Ascending aorta (tissue), 2 donors: ENCODE measurements at places on chromosomes 16 and 17.

GRCh38 chr17:7183433-7184090, 4.4 kb upstream of the ASGR1 start:
- DNase-seq, result no peak

GRCh38 chr17:50550661-50551432, 3.9 kb downstream of the SPATA20 start:
- peak; percentile 87 for DNase-seq

DNA sequence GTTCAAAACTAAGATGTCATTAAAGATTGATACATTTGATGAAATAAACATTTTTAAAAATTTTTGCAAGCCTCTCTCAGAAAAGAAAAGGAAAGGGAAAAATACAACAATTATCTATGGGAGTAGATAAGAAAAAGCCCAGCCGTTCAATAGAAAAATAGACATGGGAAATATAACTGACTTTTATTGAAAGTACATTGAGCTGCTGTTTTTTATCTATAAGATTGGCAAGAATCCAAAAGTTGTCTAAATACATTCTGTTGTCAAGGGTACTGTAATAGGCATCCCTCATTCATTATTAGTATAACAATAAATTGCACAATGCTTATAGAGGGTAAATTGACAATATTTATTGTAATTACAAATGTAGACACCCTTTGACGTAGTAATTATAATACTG, 38.4 kb upstream of the IRX6 start:
- no peak for DNase-seq

DNA sequence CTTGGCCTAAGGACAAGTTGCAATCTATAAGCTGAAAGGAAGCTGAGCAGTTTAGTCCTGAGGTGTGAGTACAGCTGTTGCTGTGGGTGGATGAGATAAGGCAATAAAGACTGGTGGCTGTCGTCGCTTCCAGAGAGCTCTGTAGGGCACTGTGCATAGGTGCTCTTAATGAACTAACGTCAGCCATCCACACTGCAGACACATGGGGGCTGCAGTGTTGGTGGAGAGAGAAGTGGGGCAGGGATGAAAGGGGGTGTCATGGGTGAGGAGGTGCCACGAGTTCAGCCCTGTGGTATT, 139.9 kb upstream of the IRX3 start:
- no peak for DNase-seq

DNA sequence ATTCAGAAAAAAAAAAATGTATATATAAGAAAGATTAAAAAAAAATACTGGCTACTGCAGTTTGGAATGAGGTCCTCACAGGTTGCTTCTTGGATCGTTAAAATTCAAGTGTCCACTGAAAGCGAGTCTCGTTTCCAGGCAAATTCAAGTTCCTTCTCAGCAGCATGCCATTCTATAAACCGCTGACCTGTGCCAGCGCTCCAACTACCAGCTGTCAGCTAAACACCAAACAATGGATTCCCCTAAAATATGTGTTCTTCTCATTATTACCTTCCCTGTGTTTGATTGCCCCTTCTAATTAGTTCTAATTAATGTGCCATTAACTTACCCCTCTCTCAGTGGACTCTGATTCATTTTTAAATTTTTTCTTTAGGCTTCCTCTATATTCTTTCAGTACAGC, 92.4 kb downstream of the DNAH9 start:
- DNase-seq, result no peak

DNA sequence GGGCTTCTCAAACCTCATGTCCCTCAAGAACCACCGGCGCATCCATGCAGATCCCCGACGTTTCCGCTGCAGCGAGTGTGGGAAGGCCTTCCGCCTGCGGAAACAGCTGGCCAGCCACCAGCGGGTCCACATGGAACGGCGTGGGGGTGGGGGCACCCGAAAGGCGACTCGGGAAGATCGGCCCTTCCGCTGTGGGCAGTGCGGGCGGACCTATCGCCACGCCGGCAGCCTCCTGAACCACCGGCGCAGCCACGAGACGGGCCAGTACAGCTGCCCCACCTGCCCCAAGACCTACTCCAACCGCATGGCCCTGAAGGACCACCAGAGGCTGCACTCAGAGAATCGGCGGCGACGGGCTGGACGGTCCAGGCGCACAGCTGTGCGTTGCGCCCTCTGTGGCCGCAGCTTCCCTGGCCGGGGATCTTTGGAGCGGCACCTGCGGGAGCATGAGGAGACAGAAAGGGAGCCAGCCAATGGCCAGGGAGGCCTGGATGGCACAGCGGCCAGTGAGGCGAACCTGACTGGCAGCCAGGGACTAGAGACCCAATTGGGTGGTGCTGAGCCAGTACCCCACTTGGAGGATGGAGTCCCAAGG, 5.9 kb downstream of the ZNF646 start:
- no peak for DNase-seq

- no peak for DNase-seq
These were observed 9.7 kb downstream of the ZNF19 start for GRCh38 chr16:71479420-71479819.

DNA sequence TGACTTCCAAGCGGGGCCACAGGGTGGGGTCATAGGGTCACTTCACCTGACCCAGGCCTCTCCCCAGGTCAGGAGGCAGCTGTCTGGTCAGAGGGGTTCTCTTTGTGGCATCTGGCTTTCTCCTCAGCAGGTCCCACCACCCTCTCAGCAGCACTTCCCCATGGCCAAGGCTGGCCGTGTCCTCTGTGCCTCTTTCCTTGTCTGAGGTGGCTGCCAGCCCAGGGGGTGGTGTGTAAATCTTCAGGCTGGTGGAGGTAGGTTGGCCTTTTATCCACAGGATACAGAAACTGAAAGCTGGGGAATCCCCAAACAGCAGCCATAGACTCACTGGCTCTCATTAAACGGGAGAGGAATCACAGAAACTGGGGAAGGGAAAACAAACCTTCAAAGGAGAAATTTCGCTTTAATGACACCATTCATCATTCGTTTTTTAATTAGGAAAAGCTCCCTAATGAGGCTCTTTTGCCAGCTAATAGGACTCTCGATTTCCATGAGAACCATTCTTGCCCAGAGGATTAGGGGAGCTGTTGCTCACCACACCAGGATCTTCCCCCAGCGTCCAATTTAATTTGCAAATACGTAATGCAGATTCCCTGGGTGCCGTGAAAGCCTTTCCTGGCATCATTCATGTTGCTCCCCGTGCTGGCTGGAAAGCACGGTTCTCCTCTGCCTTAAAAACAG, 18.0 kb downstream of the C17orf75 start:
- no peak for DNase-seq

DNA sequence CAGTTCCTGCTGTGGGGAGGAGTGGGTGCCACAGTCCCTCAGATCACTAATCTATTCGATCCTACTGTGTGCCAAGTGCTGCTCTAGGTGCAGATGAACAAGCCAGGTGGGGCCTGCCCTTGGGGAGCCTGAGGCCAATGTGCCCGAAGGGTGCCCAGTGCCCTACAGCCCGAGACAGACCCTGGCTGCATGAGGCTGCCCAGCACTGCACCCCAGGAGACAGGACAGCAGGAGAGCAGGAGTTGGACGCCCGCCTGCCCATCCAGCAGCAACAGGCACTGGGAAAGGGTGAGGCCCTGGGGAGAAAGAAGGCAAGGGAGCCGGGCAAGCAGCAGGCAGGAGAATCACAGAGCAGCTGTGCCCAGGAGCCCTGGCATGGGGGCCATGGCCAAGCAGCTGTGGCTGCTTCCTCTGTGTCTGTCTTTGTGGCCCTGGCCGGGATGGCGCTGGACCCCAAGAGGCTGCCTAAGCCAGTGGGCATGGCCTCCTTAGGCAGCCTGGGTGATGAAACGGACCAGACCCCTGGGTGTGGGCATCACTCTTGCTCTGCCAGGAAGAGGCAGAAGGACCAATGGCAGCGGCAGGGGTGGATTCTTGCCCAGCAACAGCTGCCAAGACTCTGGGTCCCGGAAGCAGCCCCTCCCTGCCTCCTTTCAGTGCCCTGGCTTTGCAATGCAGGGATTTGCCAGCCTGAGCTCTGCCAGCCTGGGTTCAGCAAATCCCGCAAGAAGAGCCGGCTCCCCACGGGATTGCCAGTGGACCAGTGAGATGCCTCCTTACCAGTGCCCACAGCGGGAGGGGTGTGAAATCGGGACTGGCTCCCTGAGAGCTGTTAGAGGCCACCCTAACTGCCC, 179.6 kb upstream of the TNRC6C start:
- DNase-seq, result peak; percentile 47

GRCh38 chr17:14756479-14756878, 455.6 kb downstream of the HS3ST3B1 start:
- DNase-seq, result no peak

GRCh38 chr17:19426631-19427030, 15.6 kb downstream of the RNF112 start:
- peak; percentile 22 for DNase-seq

- no peak for DNase-seq
These were observed 9.2 kb upstream of the SERPINF1 start for GRCh38 chr17:1752425-1753262.

DNA sequence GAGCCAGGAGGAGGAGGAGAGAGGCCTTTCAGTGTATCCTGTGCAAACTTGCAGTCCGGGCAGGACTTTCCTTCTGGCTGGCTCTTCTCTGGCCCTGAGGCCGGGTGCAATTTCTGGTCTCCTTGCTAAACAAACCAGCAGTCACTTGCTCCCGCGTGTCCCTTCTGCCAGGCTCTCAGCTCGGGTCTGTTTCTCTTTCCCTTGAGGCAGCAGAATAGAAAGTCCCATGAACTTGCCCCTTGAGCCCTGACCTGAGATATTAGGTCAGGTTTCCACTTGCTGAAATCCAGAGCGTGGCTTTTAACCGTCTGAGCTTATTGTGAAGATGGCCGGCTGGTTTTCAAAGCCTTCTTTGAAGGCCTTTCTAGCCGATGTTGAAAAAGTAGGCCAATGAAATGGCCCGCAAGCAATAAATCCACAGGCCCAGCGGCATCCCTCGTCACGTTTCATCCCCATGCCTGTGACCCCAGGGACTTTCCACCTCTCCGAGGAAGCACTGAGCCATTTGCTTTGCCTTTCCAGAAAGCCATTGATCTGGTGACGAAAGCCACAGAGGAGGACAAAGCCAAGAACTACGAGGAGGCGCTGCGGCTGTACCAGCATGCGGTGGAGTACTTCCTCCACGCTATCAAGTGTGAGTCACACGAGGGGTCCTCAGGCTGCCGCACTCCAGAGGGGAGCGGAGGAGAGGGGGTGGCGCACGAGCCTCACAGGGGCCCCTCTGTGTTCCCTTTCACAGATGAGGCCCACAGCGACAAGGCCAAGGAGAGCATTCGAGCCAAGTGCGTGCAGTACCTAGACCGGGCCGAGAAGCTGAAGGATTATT, 4.5 kb downstream of the VPS4A start:
- no peak for DNase-seq
